ENCODE measurements at places on chromosomes 3 and 15.

DNA sequence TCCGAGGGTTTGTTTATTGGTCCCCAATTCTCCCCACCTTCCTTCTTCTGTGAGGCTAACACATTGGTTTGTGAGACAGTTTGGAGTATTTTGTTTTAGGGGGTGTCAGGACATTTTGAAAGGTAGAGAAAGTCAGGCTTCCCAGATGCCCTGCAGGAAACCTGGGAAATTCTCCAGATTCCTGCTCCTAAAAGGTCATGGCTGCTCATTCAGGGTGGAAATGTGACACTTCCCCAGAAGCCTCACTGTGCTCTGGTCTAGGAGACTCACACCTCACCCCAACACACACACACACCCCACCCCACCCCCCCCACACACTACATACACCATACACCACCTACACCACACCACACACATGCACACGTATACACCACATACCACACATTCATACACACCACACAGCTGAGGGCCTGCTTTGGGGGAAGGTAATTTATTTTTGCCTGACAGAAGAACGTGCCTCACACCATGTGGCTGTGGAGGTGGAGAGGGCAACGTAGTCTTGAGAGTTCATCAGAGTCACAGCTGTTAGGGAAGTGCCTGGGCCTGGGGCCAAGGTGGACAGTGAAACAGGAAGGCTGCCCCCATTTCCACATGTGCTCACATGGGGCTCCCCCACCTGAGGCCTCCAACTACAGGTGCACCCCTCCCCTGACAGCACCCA, 40.4 kb upstream of the LIMD1 start:
- DNase-seq = no peak

GRCh38 chr3:113783463-113783862, 36.6 kb downstream of the ATP6V1A start:
- DNase-seq = no peak

GRCh38 chr3:156211583-156211982, 91.2 kb downstream of the KCNAB1 start:
- DNase-seq = no peak

DNA sequence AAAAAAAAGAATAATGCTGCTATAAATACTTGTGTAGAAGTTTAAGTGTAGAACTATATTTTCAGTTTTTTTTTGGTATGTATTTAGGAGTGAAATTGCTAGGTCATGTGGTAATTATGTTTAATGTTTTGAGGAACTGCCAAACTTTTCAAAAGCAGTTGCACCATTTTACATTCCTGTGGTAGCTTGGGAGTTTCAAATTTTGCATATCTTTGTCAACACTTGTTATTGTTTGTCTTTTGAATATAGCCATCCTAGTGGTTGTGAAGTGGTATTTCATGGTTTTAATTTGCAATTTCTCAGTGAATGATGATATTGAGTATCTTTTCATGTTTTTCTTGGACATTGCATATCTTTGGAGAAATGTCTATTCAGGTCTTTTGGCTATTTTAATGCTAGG, 30.4 kb downstream of the SKIL start:
- no peak for DNase-seq

GRCh38 chr15:77410701-77411618, 8.9 kb downstream of the PEAK1 start:
- no peak for DNase-seq

DNA sequence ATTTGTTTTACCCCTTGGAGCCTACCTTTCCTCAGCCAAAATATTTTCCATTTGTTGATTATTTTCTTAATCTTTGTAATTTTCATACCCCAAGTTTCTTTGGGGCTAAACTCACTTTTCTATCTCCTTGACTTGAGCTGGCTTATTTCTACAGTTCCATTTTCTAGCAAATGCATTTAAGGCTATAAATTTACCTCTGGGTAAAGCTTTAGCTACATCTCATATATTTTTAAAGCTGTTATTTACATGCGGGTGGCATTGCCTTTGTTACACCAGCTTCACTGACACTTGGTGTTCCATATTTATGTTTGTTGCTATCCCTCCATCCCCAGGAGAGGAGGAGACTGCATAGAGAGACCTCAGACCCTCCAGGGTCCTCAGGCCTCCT, 136.3 kb downstream of the NUP210 start:
- DNase-seq = no peak

- no peak for DNase-seq
Measured at GRCh38 chr15:78384651-78385050, 44.5 kb downstream of the CRABP1 start.

DNA sequence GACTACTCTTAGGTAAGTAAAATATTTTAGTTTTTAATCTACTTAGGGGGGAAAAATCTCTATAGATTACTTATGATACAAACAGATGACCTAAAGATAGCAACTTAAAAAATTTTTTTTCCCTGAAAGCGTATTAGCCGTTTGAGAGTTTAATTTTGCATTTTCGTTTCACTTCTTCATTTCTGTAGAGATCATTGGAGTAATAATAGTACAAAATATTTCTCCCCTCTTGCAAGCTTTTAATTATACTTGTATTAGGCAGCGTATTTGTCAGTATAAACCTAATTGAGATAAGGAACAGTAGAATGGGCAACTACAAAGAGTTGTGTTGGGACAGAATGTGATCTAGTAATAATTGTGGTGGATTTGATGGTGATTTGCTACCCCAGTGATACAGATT, 10.3 kb downstream of the SKIL start:
- no peak for DNase-seq

DNA sequence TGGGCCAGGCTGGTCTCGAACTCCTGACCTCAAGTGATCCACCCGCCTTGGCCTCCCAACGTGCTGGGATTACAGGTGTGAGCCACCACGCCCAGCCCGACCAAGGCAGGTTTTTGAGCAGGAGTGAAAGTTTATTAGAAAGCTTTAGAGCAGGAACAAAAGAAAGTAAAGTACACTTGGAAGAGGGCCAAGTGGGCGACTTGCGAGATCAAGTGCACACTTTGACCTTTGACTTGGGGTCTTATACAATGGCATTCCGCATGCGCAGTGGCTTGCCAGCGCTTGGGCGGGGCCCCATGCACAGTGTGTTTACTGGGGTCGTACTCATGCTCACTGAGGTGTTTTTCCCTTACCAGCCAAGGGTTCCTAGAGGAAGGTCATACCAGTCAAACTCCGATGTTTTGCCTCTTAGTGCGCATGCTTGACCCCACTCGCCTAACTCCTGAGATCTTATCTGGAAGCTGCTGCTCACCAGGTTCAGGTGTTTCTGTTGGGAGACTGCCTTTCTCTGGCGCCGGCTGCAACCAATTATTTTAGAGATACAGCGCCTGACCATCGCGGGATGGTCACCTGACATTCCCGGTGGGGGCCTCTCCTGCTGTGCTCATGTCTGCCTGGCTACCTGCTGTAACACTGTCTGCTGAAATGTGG, 46.9 kb upstream of the FLNB start:
- DNase-seq = no peak

GRCh38 chr3:184795522-184796190, 16.3 kb upstream of the VPS8 start:
- DNase-seq = no peak

DNA sequence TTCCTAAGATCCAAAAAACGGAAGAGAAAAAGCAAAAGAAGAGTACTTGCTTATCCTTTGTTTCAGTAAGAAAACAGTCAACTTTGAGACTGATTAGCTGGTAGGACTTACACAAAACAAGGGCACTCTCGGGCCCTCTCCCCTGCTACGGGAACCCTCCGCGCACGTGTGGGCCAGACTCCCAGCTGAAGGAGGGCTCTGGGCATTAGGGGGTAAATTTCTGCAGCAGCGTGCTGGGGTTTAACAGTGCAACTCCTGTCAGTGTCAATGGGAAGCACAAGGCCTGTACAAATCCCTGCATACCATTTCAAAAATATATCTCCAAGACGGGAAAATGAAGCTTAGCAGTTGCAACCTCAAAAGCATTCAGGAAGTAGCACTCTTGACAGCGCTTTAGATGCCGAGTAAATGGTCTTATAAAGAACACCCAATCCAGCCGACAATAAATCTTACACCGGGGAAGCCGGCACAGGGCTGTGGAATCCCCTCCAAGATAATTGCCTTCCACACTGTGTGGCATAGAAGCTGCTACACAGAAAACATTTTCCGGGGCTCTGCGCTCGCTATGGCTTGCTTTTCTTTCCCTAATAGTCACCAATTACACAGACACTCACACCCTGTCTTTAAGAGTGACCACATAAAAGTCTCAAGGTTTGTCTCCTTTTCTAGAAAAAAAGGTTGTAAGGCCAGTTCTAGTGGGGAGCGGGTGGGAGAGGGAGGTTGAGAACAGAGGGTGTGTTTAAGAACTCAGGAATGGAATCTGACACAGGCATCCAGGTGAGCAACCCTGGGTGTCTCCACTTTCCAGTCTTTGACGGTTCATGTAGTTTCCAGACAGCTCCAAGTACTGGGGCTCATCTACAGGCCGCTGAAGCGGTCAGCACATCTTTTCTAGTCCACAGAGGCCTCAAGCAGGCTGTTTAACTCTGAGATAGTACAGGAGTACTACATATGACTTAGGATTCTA, 512.7 kb downstream of the FOXP1 start:
- no peak for DNase-seq

DNA sequence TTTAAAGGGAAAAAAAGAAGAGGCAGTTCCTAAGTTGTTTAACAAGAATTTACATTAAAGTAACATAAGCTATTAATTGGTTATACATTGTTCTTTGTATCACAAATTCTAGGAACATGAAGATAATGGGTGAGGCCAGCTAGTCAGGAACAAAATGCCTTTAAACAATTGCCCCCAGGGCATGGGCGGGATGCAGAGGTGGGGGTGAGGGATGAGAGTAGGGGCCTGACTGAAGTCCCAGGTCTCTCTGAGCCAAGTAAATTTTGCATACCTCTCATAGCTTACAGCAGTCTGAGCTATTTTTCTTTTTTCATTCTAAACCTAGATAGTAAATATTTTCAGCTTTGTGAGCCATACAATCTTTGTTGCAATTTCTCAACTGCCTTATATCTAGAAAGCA, 77.8 kb upstream of the RNU6-1 start:
- DNase-seq = no peak

GRCh38 chr3:123439806-123440580, 8.9 kb downstream of the ADCY5 start:
- DNase-seq = no peak

DNA sequence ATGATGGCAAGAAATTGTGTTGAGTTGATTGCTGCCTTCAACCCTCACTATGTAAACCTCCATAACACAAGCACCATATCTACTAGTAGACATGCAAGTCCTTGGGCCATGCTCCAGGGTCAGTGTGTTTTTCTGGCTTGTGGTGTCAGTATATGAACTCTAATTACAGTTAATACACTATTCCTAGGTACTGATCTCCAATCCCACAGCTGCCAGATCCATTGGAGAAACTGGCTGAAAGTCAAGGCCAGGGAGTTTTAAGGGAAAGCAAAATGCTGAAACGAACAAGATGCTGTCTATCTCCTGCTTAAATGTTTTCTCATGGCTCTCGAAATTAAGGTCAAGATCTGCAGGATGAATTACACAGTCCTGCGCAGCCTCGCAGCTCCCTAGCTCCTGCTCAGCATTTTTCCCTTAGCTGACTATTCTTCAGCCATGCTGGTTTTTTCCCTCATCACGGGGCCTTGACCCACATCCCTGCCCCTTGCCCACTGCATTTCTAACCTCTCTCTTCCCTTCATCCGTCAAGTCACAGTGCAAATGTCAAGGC, 425.0 kb upstream of the ADAMTS9 start:
- no peak for DNase-seq

DNA sequence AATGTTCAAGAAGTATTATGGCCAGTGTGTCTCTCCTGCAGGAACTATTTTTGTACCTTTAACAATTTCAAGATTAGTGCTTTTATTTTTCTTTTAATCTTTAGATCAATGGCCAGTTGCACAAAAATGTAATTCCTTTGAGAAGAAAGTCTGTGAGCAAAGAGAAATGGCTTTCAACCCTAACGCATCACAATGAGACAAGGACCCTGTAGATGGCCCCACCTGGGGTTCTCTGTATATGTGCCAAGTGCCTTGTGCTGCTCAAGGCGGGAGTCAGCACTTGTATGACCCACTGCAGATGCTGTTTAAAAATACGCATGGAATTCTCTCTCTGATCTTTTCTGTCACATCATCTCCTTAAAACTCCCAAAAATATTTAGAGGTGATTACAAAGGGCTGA, 453.4 kb downstream of the OCA2 start:
- no peak for DNase-seq

DNA sequence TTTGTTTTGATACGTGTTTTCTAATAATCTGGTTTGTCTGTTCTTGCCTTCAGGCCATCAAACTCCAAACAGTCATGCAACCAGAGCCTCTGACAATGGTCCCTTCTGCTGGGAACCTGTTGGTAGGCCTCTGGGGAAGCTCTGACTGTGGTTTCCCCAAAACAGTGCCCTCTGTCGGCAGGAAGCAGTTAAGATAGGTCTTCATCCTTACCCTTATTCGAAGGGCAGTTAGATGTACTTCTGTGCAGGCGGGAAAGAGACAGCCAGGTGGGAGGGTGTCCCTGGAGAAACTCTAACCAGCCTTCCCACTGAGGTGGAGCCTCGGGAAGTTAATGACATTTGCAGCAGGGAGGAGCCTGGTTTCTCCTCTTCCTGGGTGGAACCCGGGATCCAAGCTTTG, 81.6 kb upstream of the CHMP2B start:
- no peak for DNase-seq

GRCh38 chr15:40042791-40043320, 3.9 kb upstream of the SRP14 start:
- no peak for DNase-seq

DNA sequence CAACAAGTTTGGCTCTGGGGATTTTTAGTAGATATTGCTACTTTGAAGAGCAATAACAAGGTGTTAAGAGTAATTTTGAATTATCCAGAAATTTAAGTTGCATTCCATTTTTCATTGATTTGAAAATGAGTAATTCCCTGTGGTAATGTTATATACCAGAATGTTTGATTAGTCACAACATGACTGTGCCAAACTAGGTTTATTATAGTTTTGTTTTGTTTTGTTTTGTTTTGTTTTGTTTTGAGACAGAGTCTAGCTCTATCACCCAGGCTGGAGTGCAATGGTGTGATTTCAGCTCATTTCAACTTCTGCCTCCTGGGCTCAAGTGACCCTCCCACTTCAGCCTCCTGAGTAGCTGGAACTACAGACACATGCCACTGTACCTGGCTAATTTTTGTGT, 40.7 kb downstream of the CNOT10 start:
- no peak for DNase-seq

GRCh38 chr15:57551715-57552677, 39.7 kb upstream of the MYZAP start:
- no peak for DNase-seq

GRCh38 chr15:58463815-58464650, 32.2 kb downstream of the LIPC start:
- DNase-seq = no peak

- no peak for DNase-seq
Measured at GRCh38 chr15:73336756-73337155, 32.0 kb downstream of the HCN4 start.

DNA sequence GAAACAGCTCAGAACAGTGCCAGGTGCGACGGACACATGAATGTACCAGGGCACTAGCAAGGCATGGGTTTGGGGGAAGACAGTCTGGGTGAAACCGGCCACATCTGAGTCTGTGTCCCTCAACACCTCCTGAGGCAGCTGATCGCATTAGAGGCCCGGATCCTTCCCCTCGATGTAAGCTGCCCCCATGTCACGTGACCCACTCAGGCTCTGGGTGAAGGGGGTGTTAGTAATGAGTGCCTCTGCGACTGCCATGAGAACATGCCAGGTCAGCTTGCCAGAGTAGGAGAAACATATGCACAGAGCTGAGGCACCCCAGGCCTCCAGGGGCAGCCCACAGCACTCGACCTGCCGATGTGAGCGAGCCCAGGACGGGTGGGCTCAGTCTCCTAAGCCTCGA, 29.7 kb downstream of the PRR23E start:
- DNase-seq = no peak

GRCh38 chr3:108180194-108180593, 42.0 kb downstream of the IFT57 start:
- DNase-seq = no peak
